Stimulated activated CD8-positive, alpha-beta memory T cell treated with anti-CD3 and anti-CD28 coated beads, Interleukin-15, amount 100 ng/mL, for 24 hours (primary cell): ENCODE measurements at places on chromosomes 2 and 18.

DNA sequence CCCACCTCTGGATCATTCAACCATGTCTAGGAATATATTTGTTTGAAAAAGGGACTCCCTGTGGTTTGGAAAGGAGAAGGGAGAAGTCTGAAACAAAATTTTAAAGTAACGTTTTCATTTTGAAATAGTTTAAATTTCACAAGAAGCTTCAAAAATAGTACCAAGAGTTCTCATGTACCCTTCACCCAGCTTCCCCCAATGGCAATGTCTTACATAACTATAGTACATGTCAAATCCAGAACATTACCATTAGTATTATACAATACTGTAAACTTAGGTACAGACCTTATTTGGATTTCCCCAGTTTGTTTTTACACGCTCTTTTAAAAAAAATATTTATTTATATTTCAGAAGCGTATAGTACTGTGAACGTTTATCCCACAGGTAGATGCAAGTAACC, 4.0 kb upstream of the LYG2 start:
- DNase-seq, result no peak

GRCh38 chr2:113203217-113203530, 29.4 kb downstream of the PSD4 start:
- no peak for DNase-seq

GRCh38 chr2:161044095-161044865, 115.9 kb upstream of the TANK start:
- no peak for DNase-seq

- no peak for DNase-seq
These were observed 8.2 kb upstream of the ALPI start for GRCh38 chr2:232447638-232448303.

DNA sequence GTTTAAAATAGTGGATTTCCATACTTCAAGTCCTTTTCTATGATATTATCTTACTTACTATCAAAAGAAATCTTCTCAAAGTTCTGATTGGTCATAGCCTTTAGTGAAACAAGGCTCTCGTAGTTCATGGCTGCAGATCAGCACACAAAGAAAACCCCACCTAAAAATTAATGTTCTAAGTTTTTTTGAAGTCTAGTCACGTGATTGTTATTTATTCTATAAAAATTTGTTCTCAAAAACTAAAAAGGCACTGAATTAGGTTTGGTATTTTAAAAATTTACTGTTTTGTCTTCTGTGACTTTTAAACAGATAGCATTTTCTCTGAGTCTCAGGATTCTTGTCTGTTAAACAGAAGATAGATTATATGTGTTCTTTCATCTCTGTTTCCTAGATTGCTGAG, 122.4 kb downstream of the KCNH7 start:
- DNase-seq, result no peak

DNA sequence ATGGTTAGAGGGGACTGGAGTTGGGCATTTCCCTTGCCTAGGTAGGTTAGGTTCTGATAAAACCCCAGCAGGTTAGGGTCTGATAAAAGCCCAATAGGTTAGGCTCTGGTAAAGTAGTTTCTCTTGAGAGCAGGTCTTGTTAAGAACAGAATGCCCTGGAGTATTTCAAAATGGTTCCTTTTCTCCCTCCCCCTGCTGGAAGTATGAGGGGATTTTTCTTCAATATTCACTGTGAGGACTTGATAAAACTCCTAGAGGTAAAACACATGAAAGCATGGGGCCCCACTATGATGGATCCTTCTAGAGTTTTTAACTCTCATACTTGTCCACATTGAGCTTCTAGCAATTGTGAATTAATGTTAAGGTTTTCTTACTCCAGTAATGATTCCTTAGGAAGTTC, 27.6 kb downstream of the ANKAR start:
- DNase-seq, result no peak

GRCh38 chr2:2399396-2399795, 68.3 kb upstream of the MYT1L start:
- no peak for DNase-seq

DNA sequence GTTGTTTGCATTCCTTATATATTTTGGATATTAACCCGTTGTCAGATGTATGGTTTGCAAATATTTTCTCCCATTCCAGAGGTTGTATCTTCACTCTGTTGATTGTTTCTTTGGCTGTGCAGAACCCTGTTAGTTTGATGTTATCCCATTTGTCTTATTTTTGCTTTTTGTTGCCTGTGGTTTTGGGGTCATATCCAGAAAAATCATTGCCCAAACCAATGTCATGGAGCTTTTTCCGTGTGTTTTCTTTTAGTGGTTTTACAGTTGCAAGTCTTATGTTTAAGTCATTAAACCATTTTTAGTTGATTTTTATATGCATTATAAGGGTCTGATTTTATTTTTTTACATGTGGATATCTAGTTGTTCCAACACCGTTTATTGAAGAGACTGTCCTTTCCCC, 35.8 kb downstream of the PPIG start:
- no peak for DNase-seq

DNA sequence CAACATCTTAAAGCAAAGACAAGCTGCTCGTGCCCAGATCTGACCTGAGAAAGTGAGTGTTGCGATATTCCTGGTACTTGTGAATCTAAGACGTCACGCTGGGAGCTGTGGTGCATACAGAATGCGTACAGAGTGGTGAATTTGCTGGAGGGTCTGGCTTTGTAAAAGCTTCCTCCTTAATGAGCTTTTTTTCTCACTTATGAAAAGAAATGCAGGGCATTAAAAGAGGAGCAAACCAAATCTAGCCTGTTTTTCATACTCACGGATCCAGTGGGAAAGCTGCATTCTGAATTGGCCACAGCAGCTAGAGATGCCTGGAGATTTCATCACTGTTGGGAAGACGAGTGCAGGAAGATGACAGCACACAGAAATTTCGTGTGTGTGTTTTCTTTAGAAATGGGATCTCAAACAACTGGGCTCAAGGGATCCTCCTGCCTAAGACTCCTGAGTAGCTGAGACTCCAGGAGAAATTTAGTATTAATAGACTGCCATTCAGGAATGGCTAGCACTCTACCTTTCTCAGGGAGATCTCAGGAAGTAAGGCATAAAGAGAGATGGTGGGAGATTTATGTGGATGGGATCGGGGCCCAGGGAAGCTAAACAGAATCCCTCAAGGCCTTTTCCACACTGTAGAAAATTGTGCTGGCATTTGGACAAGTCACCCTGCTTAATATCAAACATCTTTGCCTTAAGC, 181.3 kb downstream of the ALPK2 start:
- DNase-seq, result no peak

DNA sequence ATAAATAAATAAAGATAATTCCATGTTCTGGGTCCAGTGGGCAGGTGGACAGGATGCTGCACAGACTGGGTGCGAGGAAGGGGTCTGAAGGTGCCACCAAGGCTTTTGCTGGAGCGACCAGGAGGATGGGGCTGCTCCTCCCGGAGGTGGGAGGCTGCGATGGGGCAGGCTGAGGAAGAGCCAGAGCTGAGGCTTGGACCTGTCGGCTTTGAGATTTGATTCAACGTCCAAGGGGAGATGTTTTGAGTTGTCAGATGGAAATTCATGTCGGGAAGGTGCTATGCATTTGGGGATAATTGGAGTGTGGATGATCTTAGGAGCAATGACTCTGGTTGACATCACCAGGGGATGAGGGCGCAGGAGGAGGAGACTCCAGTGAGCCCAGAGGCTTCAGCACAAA, 11.7 kb downstream of the ALLC start:
- no peak for DNase-seq

GRCh38 chr2:174827371-174828369, 63.4 kb upstream of the CHRNA1 start:
- DNase-seq, result no peak

DNA sequence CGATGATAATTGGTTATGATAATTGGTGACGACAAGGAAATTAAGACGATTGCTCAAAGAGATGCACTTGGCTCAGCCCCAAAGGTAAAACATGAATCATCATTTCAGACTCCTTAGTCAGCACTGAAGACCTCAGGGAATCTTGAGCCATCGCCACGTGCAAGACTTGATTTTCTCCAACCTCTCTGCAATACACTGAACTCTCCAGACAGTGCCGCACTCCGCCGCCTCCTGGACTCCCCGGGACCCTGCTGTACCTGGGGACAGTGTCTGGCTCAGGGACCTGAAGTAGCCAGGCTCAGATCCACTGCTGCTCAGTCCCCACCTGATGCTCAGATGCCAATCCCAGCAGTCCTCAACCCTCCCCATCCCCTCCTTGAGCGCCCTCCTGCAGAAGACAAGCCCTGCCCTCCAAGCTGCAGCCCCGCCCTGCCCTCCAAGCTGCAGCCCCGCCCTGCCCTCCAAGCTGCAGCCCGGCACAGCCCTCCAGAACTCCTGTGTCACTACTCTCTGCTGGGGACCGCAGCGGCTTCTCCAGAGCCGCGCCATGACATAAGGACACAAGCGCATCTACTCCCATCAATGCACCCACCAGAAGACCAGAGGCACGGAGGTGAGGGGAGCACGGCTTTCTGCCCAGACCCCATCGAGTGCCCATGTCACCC, 1.1 kb downstream of the TMEM18 start:
- DNase-seq, result no peak

DNA sequence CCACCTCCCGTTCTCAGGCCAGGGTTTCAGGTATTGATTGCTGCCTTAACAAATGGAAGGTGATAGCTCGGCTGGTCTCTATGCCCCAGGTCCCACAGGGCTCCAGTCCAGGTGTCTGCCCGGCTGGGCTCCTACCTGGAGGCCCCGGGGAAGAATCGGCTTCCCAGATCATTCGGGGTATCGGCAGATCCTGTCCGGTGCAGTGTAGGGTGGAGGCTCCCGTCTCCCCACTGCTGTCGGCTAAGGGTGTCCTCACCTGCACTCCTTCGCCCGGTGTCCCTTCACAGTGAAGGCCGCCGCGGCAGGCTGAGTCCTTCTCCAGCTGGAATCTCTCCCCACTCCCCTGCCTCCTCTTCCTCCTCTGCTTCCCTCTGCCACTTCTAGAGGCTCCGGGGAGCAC, 573.9 kb upstream of the SALL3 start:
- no peak for DNase-seq

GRCh38 chr2:231533777-231534125, 3.5 kb upstream of the NMUR1 start:
- no peak for DNase-seq

DNA sequence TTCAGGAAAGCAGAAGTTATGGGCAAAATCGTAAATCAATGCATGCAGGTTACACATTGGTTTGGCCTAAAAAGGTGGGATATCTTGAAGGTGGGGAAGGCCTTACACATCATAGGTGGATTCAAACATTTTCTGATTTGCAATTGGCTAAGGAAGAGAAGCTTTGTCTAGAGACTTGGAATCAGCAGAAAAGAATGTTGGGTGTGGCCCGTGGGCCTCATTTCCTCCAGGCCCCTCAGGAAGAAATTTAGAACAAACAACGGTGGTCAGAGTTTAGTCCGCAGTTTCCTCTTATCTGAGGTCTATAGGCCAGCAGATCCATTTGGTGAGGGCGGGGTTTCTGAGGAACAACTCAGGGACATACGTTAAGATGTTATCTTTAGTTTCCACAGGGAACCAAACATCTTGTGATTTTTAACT, 50.9 kb upstream of the AFF3 start:
- DNase-seq, result no peak

- DNase-seq, result no peak
These were observed 7.8 kb downstream of the RNF144A start for GRCh38 chr2:6924924-6925409.

GRCh38 chr18:75977081-75977480, 518.0 kb downstream of the ZNF516 start:
- no peak for DNase-seq
